ENCODE measurements at places on chromosomes 4 and X.

GRCh38 chr4:141646969-141647368 is 10.6 kb downstream of the IL15 start:
- DNase-seq, result no peak

- no peak for DNase-seq
Measured at GRCh38 chr4:98625920-98626319, 32.5 kb downstream of the TSPAN5 start.

- no peak for DNase-seq
Measured at GRCh38 chr4:181140037-181140603, 1103.1 kb upstream of the TENM3 start.

DNA sequence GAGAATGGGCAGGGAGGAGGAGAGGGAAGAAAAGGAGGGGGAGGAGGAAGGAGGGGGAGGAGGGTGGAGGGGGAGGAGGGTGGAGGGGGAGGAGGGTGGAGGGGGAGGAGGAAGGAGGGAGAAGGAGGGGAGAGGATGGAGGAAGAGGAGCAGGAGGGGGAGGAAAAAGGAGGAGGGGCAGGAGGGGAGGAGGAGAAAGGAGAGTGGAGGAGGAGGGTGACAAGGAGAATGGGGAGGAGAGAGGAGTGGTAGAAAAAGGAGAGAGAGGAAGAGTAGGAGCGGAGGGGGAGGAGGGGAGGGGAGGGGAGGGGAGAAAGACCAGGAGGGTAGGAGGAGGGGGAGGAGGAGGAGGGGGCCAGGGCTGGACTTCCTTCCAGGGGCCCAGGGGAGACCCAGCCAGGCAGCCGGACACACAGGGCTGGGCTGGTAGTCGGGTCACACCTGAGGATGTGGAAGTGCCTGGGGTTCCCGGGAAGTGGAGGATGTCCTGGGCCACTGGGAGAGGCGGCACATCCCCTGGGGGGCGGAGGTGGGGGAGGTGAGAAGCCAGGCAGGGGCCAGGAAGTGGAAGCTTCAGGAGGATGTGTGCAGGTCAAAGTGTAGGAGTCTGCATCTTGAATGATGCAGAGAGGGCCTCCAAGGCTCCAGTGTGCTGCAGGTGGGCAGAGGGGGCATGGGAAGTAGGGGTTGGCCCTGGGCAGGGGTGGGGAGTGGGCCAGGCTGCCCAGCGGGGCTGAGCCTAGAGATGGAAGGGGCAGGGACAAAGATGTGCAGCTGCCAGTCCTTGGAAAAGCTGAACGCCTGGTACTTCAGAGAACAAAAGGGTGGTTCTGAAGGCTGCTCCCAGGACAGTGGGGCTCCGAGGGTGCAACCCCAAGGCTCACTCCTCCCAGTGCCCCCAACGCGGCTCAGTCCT is 18.8 kb downstream of the IL3RA start:
- DNase-seq, result no peak

GRCh38 chrX:22975786-22976185 is 24.0 kb upstream of the DDX53 start:
- DNase-seq, result no peak

- no peak for DNase-seq
Measured at GRCh38 chrX:133325422-133325821, 89.9 kb downstream of the GPC4 start.

DNA sequence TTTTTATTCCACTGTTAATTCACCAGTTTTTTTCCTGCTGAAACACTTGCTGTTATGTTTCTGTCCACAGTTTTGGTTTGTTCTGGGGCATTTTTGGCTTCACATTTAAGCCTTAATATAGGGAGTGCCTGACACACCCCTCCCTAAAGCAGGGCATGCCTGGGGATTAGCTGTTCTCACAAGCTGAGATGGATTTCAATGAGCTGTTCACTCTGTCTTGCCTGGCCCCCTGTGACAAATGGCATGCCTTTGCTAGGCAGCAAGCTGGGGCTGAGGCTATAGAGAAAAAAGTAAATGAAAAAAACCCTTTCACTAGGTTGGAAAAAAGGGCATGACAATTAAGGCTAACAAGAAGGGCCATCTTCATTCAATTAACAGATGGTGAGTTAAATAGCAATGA is 22.4 kb downstream of the LPAR4 start:
- DNase-seq, result no peak

DNA sequence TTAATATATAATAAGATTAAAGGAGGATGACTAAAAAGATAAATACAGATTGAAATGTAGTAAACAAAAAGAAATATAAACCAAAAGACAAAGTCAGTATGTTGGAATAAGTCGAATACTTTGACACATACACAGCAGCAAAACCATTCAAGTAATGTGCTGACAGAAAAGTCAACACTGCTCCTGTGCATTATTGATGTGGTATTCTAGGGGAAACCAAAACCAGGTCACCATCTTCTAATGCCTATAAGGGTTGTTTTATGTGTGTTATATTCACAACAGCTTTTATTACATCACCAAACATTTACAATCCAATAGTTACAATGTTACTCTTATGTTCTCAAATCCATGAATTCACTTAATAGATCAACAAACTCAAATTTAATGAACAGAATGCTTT is 111.8 kb upstream of the DKK2 start:
- no peak for DNase-seq

- no peak for DNase-seq
Measured at GRCh38 chr4:136763919-136764318, 768.4 kb downstream of the PCDH18 start.

DNA sequence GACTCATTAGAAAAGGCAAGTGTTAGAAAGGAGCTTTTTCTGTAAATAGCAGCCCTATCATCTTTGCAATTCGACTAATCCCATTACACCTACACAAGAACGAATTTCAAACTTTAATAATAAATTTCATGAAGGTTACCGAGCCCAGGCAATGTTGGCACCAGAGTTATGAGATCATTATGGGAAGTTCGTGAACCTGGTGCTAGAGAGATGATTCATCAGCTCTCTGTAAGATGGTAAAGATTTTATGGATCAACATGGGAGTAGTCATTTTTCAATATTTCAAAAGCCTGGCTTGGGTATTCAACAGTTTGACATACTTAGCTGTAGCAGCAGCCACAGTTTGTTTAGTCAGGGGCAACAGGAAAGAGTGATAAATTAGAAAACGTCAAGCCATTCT is 35.8 kb downstream of the AMELX start:
- DNase-seq, result no peak

- DNase-seq, result no peak
Measured at GRCh38 chr4:164572877-164573279, 181.1 kb upstream of the SMIM31 start.

DNA sequence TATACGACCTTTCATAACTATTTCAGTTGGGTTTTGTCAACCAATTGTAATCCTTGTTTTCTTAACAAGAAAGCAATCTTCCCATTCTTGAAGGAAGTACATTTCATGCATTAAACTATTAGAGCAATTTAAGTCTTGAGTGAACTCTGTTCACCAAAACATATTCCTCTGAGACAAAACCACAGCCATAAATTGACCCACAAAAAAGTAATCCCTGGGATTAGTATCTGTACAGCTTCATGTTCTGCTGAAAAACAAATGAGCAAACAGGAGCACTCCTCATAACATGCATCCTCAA is 207.0 kb upstream of the PDE5A start:
- DNase-seq, result no peak

GRCh38 chrX:113370006-113370405 is 529.4 kb upstream of the AMOT start:
- DNase-seq, result no peak

DNA sequence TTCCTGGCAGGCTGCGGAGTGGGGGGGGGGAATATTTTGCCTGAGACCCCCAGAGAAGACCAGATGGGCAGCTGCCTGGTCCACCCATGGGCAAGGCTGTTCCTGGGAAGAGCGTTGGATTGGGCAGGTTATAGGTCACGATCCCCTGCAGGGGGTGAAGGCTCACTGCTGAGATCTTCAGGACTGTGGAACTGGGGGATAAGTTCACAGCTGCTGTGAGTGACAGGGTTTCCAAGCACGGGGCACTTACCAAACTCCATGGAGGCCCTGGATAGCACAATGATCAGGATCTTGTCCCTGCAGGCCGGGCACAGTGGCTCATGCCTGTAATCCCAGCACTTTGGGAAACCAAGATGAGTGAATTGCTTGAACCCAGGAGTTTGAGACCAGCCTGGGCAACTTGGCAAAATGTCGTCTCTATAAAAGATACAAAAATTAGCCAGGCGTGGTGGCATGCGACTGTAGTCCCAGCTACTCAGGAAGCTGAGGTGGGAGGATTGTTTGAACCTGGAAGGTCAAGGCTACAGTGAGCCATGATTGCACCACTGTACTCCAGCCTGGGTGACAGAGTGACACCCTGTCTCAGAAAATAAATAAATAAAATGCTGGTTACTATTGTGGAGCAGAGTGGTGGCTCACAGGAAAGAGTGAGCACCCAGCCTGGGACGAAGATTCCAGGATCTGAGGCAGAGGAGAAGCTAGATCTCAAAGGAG is 68.0 kb upstream of the HELT start:
- no peak for DNase-seq

DNA sequence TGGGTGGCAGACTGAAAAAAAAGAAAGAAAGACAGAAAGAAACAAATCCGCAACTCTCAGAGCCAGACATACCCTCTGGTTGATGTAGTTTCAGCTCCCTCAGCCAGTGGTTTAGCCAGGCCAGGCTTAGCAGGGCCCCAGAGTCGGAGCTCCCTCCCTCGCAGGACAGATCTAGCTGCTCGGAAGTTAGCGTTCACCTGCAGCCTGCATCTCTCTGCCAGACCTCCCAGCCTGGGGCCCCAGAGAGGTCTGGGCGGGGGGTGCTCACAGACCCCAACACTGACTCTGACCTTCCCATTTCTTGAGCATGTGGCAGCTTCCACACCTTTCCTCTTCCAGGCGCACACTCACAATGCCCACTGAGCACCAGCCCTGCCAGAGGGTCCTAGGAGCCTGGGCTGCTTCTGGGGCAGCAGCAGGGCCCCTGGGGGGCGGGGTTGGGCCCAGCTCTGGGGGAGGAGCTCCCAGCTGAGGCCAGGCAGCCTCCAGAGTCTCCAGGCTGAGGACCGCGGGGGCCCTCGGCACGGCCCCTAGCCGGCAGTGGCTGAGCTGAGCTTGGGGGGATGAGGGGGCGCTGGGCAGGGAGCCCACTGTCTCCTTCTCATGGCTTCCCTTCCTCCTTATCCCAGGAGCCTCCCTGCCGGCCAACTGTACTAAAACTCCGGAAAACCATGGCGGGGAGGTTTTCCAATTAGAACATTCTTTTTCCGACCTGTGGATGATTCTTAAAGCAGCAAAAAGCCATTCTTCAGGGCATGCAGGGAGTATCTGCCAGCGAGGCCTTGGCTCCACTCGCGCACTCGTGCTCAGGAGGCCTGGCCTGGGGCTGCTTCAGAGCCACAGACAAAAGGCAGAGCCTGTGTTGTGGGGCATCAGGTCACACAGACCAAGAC is 4.6 kb upstream of the ZNF185 start:
- DNase-seq, result no peak

GRCh38 chr4:85744950-85745349 is 270.0 kb downstream of the ARHGAP24 start:
- DNase-seq, result no peak

GRCh38 chr4:62670514-62670913 is 1470.4 kb downstream of the ADGRL3 start:
- no peak for DNase-seq

DNA sequence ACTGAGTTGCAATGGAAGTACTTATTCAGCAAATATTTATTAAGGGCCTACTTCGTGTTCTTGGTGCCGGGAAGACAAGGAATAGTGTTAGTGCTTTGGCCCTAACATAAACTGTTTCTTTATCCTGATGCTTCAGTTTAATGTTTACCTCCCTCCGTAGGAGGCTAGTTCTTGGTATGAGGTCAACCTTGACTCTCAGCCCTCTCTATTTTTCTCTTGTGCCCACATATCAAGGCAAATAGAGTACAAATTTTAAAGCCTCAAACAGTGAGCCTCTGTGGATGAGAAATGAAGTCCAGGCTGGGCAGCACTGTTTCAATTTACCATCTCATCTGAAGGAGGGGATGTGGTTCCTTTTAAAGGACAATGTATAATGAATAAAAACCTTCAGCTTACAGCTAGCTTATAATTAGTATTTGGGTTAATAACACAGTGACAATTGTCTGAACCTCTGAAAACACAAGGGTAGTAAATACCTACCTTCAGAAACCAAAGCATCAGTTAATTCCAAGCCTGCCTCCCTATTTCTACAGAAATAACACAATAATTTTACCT is 68.5 kb downstream of the SH3RF1 start:
- no peak for DNase-seq

GRCh38 chr4:54320826-54321685 is 92.0 kb downstream of the PDGFRA start:
- no peak for DNase-seq

All from hematopoietic multipotent progenitor cell (in vitro differentiated cells).